ENCODE measurements at places on chromosomes 4 and X. TPM values are rescaled to one million over a fixed set of nuclear protein-coding genes. Genes with fewer than 3 reads are reported as not detected.

Gene HGFAC
- polyA plus RNA-seq = 1.5 TPM

Gene RHOXF1
- not detected for polyA plus RNA-seq

Gene C4orf51
- polyA plus RNA-seq = not detected

Gene ARR3
- polyA plus RNA-seq = not detected

Gene GSX2
- polyA plus RNA-seq = not detected

Gene NAP1L3
- polyA plus RNA-seq = 12.8 TPM

Gene MGARP
- 17.6 TPM for polyA plus RNA-seq

Gene TMPRSS11D
- 2.5 TPM for polyA plus RNA-seq

Gene SH3BGRL
- polyA plus RNA-seq = 359 TPM

Gene AASDH
- 6.1 TPM for polyA plus RNA-seq

Gene BLOC1S4
- 8.8 TPM for polyA plus RNA-seq

Gene FGF13
- polyA plus RNA-seq = 12.9 TPM

Gene MAGEA3
- not detected for polyA plus RNA-seq

Gene BEND4
- polyA plus RNA-seq = not detected

Gene INTS12
- 12.4 TPM for polyA plus RNA-seq

Gene GC
- polyA plus RNA-seq = not detected

Gene KLHL5
- polyA plus RNA-seq = 11.2 TPM

Gene SLC6A14
- 0.03 TPM for polyA plus RNA-seq

Gene ZRSR2
- polyA plus RNA-seq = 38.7 TPM

Gene NOA1
- polyA plus RNA-seq = 15.4 TPM

Gene TRIM61
- polyA plus RNA-seq = 0.50 TPM

Gene GAGE2A
- polyA plus RNA-seq = not detected

Gene TCEAL2
- polyA plus RNA-seq = 124 TPM

Gene HERC5
- polyA plus RNA-seq = 7.0 TPM

Gene CCDC110
- 5.3 TPM for polyA plus RNA-seq

Gene VCX3B
- 0.77 TPM for polyA plus RNA-seq

Gene FOXP3
- polyA plus RNA-seq = not detected

Gene UGT2B10
- polyA plus RNA-seq = not detected

Gene TBX22
- polyA plus RNA-seq = not detected

Gene FGF16
- not detected for polyA plus RNA-seq

Gene MAGEA8
- polyA plus RNA-seq = not detected

Gene ZMYM3
- polyA plus RNA-seq = 3.8 TPM

Gene ADH1B
- polyA plus RNA-seq = 517 TPM

Gene PRR32
- polyA plus RNA-seq = not detected

Gene CCNB3
- polyA plus RNA-seq = not detected

Gene NUDT10
- 2.1 TPM for polyA plus RNA-seq

Gene MAGEA10
- polyA plus RNA-seq = not detected

Gene DDX60
- 4.3 TPM for polyA plus RNA-seq

Gene SMIM43
- polyA plus RNA-seq = not detected

Gene NFKB1
- 12.1 TPM for polyA plus RNA-seq

Gene WDR19
- polyA plus RNA-seq = 86.9 TPM

Gene EPHA5
- not detected for polyA plus RNA-seq

Gene PFKFB1
- polyA plus RNA-seq = not detected

Gene RADX
- 0.13 TPM for polyA plus RNA-seq

Gene MED28
- 10.2 TPM for polyA plus RNA-seq

Gene CXCL1
- not detected for polyA plus RNA-seq

Gene BBS12
- 2.5 TPM for polyA plus RNA-seq

Gene TRIM75
- polyA plus RNA-seq = not detected

Gene GAGE1
- not detected for polyA plus RNA-seq

Gene MAGEA4
- not detected for polyA plus RNA-seq

Gene TLR2
- 12.8 TPM for polyA plus RNA-seq

Gene PNCK
- not detected for polyA plus RNA-seq

Gene NKX1-1
- polyA plus RNA-seq = not detected
